ENCODE measurements at places on chromosomes 6 and 20.
A peak's percentile ranks its signal among the peaks of the same experiment; 100 is the strongest.

DNA sequence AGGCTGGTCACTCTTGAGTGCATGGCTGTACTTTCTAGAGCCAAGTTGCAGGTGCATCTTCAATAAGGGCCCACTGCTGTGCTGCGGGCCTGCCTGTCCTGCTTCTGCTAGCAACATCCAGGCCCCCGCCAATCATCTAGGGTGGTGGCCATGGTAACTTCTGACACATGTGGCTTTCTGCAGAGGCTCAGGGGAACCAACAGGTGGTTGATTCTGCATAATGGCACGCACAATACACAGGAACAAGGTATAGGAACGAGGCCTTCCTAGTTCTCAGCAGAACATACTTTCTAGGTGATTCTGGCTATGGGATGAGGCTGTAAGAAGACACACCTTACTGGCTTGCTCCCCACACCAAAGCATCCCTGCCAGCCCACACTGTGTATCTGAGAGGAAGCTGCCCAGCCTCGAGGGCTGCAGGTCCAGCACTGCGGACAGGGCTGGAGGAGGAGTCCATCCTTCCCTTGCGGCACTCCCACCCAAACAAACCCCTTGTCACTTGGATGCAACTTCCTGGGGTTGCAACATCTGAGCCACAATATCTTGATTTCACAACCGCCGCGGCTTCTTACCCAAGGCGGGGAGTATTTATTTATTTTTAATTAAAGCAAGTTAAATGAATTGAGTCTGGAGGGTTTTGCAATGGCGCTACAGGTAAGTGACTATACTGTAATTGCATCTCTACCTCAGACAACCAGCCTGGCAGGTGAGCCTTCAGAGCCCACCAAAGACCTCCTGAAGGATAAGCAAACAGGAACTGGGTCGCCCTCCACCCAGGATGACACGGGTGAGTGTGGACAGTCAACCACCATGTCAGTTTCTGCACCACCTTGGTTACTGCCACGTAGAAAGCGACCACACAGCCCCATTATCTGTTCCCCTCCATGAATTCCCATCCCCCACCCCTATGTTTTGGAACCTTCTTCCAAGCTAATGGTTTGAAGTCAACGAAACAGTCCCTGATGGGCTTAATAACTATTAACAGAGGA lies 49.6 kb downstream of the SULF2 start:
- peak; percentile 75 for DNase-seq

- peak; percentile 60 for DNase-seq
Observed at GRCh38 chr6:55445648-55446204, 118.5 kb downstream of the GFRAL start.

DNA sequence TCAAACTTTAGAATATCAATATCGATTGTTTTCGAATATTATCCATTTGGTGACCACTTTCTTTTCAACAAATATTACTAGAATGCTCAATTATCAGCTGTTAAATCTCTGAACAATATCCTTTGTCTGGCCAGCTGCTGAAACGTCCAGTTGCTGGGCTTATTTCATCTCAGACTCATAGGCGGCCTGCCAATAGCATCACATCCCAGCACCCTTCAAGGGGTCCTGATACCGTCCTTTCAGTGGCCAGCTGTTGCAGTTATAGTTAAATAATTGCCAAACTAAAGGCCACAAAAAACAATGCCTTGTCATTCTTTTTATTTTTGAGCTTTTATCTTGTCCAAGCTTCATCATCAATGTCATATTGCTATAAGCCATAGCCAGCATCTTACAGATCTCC lies 1006.8 kb upstream of the MANEA start:
- no peak for DNase-seq

- DNase-seq = no peak
Observed at GRCh38 chr6:85690071-85690470, 47.4 kb upstream of the SYNCRIP start.

GRCh38 chr6:136593748-136594490 lies 43.7 kb upstream of the MAP7 start:
- DNase-seq = peak; percentile 98

DNA sequence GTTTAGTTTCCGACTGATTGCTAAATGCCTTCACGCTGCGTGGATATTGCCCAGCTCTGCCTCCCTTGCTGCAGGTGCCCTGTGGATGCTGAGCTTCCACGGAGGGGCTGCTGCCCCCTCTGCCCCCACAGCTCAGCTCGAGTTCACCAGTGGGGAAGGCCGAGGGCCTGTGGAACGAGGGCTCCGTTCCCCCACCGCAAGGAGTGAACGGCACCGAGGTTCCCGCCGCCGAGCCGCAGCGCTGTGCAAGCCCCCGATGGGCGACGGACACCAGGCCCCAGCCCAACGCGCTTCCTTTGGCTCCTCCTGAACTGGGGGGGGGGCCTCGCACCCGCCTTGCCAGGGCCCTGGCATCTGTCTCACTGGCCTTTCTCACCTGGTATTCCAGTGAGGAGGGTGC lies 17.7 kb downstream of the DLL1 start:
- no peak for DNase-seq

- DNase-seq = no peak
Observed at GRCh38 chr6:120147071-120147871, 797.7 kb upstream of the MAN1A1 start.

- no peak for DNase-seq
Observed at GRCh38 chr6:133767357-133767970, 121.4 kb upstream of the TCF21 start.

DNA sequence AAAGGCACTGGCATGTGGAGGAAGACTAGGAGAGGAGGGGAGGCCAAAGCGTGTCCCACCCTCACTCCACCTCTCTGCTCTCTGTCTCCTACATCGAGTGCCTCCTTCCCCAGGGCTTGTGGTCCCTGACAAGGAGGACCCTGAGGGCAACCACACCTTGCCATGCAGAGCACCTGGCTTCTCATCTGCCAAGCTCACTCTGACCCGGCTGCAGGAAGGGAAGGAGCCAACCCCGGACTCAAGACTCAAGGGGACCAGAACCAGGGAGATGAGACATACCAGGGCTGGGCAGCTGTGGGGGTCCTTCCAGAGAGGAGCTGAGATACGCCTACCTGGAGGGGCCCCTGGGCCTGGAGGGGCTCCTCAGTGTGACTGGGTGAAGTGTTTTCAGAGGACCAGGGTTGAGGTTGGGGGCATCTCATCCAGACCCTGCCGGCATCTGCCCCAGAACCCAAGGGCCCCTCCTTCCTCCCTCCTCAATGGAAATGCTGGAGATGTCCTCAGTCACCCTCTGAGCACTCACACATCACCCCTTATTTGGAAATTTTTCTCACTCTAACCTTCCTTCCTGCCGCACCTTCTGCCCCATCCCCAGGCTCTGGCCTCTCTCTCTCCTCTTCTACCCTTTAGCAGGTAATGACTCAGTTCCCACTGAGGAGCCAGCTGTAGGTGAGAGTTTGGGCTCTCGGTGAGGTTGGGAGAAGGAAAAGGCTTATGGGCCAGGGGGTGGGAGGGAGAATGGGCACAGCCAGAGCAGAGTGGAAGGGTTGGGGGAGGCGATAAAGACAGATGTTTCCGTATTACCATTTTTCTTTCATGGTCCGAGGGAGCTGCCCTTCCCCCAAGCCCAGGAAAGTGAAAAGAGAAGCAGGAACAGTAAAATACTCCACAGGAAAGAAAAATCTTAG lies 32.0 kb upstream of the POU5F1 start:
- DNase-seq = no peak

DNA sequence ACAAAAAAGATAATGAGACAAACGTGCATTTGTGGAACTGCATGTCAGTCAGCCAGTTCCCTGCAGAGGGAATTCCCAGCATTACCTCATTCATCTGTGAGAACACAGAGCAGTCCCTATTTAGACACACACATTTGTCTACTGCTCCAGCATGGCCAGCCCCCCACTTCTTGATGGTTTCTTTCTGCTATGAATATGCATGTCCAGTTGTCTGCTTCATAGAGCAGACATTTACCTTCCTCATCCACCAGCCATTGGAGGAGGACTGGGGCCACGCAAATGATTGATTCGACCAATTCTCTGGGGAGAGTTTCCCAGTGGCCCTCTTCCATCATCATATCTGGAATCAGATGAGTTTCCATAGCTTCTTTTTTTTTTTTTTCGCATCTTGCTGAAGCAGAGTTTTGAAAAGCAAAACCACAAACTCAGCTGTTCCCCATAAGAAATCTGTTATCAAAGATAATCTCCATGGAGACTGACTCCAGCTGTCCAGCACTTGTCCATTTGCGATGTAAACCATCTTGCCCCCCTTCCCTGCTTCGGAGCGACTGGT lies 11.8 kb downstream of the ENPP1 start:
- DNase-seq = peak; percentile 90

- DNase-seq = no peak
Observed at GRCh38 chr6:102549221-102549874, 1155.8 kb downstream of the GRIK2 start.

- DNase-seq = peak; percentile 60
Observed at GRCh38 chr6:45576648-45577624, 199.2 kb upstream of the SUPT3H start.

- DNase-seq = peak; percentile 41
Observed at GRCh38 chr6:94501516-94501915, 1075.8 kb upstream of the MANEA start.

DNA sequence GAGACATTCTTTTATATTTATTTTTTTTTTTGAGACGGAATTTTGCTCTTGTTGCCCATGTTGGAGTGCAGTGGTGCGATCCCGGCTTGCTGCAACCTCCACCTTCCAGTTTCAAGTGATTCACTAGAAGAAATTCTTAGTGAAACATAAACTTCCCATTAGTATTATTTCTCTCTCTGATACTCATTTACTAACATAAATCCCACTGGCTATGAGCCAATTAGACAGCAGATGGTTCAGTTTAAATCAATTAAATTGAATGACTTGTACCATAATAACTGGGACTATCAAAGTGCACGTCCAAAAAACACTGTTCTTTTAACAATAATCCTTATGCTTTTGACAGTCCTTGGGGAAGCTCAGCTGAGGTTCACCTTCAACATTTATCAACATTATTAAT lies 111.2 kb upstream of the PTCHD4 start:
- DNase-seq = no peak

GRCh38 chr20:25160897-25161296 lies 34.6 kb upstream of the ENTPD6 start:
- no peak for DNase-seq

DNA sequence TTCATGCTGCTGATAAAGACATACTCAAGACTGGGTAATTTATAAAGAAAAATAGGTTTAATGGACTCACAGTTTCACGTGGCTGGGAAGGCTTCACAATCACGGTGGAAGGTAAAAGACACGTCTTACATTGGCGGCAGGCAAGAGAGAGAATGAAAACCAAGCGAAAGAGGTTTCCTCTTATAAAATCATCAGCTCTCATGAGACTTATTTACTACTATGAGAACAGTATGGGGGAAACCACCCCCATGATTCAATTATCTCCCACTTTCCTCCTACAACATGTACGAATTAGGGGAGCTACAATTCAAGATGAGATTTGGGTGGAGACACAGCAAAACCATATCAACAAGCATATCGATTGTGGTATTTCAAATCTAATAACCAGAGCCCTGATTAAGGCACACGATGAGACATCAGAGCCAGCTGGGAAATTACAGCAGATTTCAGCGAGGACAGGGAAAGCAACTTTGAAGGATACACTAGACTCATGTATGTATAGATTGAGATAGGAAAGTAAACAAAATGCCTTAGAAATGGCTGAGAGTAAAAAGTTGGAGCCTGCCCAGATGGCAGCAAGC lies 129.8 kb upstream of the GJE1 start:
- DNase-seq = no peak

- DNase-seq = peak; percentile 92
Observed at GRCh38 chr20:36460648-36461599, 80.4 kb upstream of the MYL9 start.

DNA sequence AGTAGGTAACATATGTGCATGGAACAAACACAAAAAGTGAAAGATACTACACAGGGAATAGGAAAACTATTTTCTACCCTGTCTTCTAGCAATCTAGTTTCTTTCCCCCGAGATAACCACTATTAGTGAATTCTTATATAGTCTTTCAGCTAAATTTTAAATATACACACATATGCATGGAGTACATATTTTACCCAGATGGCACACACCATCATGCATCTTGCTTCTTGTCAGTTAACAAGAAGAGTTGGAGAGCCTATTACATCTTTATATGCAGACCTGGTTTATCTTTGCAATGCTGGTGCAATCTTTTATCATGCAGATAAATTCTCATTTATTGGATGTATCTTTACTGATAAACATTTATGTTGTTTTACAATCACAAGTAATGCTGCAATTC lies 100.4 kb downstream of the OTOR start:
- DNase-seq = no peak

DNA sequence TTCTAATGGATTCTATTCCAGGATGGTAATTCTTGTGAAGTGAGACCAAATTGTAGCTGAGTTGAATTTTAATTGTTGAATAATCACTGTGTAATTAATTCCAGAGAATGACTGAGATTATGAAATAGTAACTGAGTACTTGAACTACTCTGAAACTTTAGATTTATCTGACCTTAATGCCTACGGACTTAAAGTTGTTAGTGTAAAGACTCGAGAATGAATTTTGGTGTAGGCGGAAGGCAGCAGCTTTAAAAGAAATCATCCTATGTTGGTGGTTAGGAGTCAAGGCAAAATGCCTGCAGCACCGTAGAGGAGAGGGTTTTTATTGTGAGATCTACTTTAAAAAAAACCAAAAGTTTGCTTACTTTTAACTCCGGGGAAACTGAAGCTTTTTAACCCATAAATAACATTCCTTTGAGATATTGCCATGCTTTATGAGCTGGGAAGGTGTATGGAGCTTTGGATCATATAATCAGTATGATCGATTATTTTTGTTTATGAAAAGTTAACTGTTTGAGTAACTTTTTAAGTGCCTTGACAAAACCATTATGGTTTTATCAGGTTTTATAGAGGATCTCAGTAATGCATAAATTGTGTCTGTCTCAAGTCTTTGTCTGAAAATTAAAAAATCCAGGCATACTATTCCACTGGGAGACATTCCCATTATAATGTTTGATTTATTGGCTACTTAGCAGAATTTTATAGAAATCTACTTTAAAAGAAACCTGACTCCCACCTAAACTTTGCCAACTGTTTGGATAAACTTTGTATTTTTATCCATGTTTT lies 46.1 kb downstream of the MYO6 start:
- DNase-seq = peak; percentile 15

DNA sequence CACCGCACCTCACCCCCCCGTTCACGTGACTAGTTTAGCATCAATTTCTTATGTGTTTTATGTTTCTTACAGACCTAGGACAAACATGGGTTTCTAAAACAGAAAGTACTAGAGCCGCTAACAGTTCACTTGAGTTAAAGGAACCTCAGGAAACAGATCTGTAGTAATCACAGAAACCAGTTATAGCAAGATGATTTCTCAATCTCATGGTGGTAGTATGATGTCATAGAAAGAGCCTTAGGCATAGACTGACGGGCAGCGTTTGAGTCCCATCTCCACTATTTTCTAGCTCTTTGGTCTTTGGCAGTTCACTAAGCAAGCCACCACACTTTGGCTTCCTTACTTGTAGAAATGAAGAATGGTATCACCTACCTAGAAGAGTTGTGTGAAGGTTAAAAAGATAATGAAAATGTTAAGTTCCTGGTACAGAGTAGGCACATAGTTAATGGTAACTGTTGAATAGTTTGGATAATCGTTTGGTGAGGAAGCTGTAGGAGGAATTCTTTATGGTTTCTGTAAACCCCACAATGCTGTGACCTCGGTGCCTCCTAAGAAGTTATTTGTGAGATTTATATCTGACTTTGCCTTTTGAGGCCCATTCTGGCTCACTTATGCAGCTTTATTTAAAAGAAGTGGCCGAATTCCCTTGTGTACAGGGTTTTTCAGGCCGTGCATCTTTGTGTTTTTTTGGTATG lies 21.3 kb downstream of the CTNNBL1 start:
- DNase-seq = peak; percentile 84

GRCh38 chr6:35443341-35444030 lies 8.7 kb upstream of the FANCE start:
- DNase-seq = no peak

- no peak for DNase-seq
Observed at GRCh38 chr6:73028124-73028766, 197.1 kb downstream of the KHDC1L start.

All from fibroblast of villous mesenchyme (primary cell).